NCI-H2029 treated with DMSO at 0.1 percent for 48 hours (cell line): ENCODE measurements at places on chromosomes 3 and 15.

DNA sequence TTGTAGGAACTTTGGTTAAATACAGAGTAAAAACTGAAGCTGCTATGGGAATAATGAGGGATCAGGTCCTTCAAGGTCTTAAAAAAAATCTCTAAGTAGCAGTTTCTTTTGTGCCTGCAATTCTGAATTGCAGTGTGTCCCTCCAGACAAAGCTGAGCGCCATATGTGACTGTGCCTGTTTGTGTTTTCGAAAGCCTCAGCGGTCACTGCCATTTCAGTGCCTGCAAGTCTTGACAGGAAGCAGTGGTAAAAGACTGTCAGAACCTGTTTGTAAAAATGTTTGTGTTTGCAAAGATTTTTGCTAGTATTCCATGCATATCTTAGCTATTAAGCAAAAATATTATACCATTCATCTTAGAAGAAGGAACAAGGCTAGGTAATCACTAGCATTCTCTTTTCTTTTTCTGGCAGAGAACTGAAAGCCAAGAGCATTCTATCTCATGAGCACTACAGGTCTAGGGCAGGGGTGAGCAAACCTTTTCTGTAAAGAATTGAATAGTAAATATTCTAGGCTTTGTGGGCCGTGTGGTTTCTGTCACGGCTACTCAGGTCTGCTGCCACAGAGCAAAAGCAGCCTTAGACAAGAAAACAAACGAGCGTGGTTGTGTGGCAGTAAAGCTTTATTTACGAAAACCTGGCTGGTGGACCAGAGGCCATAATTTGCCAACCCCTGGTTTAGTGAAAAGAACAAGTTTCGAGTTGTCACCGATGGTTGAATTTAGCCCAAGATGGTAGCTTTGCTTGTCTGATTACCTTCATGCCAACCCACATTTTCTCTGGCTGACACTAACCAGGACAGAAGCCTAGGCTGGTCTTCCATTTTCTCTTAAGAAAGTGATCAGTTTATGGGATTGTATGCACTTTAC, 134.4 kb downstream of the CACNA1D start:
- peak; percentile 2 for DNase-seq

DNA sequence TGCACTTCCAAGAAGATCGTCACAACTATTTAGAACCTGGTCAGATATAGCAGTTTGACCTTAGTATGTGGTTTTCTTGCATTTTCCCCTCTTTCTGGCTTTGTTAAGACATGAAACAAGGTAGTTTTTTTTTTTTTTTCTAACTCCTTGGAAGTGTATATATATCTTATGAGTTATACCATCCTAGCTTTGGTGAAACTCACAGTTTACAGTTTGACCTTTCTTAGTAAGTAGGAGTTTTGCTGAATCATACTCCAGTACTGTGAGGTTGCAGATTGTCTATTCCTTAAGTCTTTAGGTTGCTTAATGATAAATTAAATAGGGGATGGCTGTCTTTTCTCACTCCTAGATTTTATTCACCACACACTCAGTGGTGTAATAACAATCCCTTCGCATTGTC, 325.0 kb downstream of the RBMS3 start:
- DNase-seq: no peak

GRCh38 chr3:145639875-145640274, 521.1 kb downstream of the PLOD2 start:
- no peak for DNase-seq

DNA sequence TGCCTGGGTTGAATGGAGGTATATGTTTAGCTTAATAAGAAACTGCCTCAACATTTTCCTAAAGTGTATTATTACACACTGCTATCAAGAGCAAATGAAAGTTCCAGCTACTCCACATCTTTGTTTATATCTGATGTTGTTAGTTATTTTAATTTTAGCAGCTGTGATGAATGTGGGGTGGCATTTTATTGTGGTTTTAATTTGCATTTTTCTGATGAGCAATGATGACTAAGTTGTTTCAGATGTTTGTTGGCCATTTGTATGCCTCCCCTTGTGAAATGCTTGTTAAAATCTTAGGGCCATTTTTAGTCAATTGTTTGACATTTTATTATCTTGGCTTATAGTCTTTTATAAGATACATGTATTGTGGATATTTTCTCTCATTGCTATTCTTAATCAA, 260.4 kb upstream of the SLCO3A1 start:
- no peak for DNase-seq
